ENCODE measurements at places on chromosomes 1 and 21. TPM values are rescaled to one million over a fixed set of nuclear protein-coding genes. Genes with fewer than 3 reads are reported as not detected.

GRCh38 chr1:175415129-175415712 is 222.6 kb upstream of the KIAA0040 start:
- DNase-seq, result no peak

GRCh38 chr1:33997127-33998036 is 133.5 kb downstream of the HMGB4 start:
- DNase-seq, result no peak

DNA sequence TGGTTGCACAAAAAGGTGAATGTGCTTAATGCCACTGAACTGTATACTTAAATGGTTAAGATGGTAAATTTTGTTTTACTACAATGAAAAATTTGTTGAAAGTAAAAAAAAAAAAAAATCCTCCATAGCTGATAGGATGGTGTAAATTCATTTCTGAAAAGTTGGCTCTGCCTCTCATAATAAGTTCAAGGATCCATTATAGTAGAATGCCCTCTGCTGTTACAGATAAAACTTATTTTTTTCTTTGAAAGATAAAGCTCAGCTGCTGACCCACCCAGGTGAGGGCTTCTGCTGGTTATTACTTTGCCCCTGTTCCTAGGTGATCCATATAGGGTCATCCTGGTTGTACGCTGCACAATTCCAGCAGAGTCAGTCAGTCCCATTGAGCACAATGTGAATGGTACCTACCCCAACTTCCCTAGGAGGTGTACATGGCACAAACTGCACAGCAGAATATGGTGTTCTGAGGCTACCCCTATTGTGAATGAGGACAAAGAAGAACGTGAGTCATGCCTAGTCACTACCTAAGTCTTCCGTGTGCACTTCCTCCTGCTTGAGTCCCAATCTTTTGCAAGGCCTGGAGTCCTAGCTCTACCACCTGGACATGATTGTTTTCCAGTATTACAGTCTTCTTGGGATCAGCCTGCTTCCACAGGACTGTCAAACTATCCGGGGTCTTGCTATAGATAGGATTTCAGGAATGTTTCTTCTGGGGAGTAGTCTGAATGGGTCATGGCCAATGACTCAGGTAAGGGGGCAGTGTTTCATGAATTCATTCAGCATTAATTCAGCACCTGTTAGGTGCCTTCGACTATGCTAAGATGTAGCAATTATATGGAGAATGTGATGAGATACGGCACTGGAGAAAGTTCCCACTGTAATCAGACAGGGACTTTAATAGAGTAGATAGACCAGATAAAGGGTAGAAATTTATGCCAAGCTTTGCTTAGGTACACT is 20.8 kb upstream of the CD5L start:
- no peak for DNase-seq

GRCh38 chr1:246000638-246001015 is 506.5 kb downstream of the SMYD3 start:
- no peak for DNase-seq

GJA9 gene
- not detected for total RNA-seq

NBPF10 gene
- total RNA-seq, result 0.20 TPM

DNA sequence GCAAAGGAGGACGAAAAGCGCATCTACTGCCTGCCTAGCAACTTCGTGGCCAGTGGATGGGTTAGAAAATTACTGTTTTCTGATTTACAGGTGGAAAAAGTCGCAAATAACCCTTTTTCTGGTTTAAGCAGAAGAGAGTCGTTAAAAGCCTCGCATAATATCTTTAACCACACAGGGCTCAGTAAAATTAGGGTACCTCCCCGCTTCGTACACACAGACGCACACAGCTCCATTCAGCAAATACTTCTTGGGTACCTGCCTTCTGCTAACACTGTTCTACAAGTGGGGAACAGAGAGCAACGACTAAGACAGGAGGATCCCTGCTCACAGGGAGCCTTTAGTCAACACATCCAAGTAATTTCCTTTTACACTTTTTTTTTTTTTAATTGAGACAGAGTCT is 704 bp downstream of the ALG6 start:
- DNase-seq, result no peak

Measured in HT-29 (cell line).